ENCODE measurements at places on chromosomes 7 and 10. TPM values are rescaled to one million over a fixed set of nuclear protein-coding genes. Genes with fewer than 3 reads are reported as not detected.

Gene CALCR
- total RNA-seq, result not detected

DNA sequence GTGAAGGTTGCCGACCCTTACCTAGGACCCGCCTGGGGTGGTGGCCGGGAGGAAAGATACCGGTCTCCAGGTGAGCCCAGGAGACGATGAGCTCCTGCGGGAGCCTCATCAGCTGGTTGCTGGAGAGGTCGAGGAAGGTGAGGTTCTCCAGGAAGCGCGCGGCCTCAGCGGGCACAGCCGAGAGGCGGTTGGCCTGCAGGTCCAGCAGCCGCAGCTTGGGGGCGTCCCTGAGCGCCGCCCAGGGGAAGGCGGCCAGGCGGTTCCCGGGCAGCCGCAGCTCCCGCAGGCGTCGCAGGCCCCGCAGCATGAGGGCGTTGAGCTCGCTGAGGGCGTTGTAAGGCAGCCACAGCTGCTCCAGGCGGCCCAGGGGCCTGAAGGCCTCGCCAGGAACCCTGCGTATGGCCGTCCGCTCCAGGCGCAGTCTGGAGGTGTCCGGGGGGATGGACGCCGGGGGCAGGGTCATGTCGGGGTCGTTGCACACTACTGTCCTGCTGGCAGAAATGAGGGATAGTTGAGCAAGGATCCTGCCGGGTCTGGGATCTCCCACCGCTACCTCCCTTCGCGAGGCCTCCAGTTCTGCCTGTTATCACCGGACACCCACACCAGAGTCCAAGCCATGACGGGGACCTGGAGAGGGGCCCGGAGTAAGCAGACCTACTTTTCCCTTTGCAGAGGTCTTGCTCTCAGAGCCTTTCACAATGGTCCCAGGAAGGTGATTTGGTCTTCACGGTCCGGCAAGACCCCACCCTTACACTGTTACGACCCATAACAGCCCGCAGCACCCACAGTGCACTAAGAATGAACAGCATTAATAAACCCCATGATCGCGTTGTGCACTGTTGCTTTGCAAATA lies 3.9 kb downstream of the LRIT1 start:
- DNase-seq, result no peak

GRCh38 chr10:121436630-121437341 lies 161.5 kb downstream of the FGFR2 start:
- no peak for DNase-seq

GRCh38 chr10:19659920-19660655 lies 156.1 kb upstream of the PLXDC2 start:
- no peak for DNase-seq

- DNase-seq, result no peak
Observed at GRCh38 chr7:143494622-143495021, 16.9 kb downstream of the TAS2R41 start.

Gene GPR15LG
- not detected for total RNA-seq

DNA sequence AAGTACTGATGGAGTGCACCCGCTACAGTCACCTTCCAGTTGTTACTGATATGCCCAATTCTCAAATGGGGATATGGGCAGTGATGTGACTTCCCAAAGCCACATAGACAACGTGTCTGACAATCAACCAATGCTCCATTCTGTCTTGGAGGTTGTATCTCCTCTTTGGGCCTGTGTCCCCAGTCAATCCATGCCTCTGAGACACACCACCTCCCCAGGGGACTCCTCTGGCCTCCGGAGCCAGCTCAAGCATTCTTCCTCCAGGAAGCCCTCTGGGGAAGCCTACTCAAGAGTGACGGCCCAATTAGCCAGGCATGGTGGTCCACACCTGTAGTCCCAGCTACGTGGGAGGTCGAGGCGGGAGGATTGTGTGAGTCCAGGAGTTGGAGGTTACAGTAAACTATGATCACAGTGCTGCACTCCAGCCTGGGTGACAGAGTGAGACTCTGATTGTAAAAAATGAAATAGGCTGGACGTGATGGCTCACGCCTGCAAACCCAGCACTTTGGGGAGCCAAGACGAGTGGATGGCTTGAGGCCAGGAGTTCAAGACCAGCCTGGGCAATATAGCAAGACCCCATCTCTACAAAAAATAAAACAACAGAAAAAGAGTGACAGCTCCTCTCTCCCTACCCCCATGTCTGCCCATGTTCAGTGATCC lies 99.5 kb upstream of the TNRC18 start:
- DNase-seq, result no peak

GRCh38 chr7:71237945-71238344 lies 106.0 kb downstream of the GALNT17 start:
- peak; percentile 78 for DNase-seq

Gene DNAJC12
- 15.8 TPM for total RNA-seq

Gene ACHE
- 3.6 TPM for total RNA-seq

Gene TSPAN15
- 10.2 TPM for total RNA-seq

- no peak for DNase-seq
Observed at GRCh38 chr7:8612584-8612983, 179.2 kb downstream of the NXPH1 start.

DNA sequence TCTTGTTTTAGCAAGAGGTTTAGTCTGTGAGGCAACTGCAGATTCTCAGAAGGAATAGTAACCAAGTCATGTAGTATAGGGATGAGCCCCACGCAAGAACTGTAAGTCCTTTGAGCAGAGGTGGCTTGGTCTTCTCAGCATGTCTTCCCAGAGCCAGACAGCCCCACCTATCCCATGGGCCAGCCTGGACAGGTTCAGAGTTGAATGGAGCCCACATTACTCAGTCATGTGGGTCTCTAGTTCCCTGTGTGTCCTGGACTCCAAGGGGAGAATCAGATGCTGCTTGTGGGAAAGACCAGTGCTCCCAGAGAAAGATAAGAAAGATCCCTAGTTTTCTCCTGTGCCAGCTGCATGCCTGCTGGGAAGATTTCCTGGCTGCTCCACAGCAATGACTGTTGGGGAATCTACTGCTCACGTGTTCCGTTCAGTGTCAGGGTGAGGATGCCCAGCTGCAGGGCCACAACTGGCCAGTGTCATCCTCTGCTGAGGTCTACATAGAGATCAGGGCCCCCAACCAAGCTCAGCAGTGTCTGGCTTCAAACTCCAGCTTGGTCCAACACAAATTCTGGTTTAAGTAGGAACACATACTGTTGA lies 66.9 kb upstream of the UNC5B start:
- DNase-seq, result no peak

Gene ACTR1A
- 185 TPM for total RNA-seq

Gene TMEM213
- not detected for total RNA-seq

Gene FZD1
- total RNA-seq, result 1.9 TPM

Gene ALOX5
- total RNA-seq, result not detected

DNA sequence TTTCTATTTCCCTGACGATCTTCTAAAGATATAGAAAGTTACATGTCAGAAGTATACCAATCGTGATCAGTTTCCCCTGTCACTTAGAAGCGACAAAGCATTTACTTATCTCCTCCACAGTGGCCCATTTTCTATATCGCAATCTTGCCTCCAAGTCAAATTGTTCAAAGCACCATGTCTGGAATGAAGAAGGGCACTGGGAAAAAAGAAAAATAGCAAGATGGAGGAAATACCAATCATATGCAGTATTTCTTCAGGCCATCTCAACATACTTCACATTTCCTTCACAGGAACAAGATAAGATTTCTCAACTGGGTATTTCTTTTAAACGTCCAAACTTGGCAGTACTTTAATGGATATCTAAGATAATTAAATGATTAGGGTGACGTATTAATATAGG lies 63.3 kb upstream of the IL6 start:
- no peak for DNase-seq

Gene SPDYE2
- not detected for total RNA-seq
